Central memory CD8-positive, alpha-beta T cell (primary cell): ENCODE measurements at places on chromosomes 6 and 20.
A peak's percentile ranks its signal among the peaks of the same experiment; 100 is the strongest.

- no peak for DNase-seq
These were observed 54.1 kb downstream of the RNASET2 start for GRCh38 chr6:166902211-166902755.

GRCh38 chr20:46936415-46937156 is 41.9 kb downstream of the EYA2 start:
- no peak for DNase-seq

DNA sequence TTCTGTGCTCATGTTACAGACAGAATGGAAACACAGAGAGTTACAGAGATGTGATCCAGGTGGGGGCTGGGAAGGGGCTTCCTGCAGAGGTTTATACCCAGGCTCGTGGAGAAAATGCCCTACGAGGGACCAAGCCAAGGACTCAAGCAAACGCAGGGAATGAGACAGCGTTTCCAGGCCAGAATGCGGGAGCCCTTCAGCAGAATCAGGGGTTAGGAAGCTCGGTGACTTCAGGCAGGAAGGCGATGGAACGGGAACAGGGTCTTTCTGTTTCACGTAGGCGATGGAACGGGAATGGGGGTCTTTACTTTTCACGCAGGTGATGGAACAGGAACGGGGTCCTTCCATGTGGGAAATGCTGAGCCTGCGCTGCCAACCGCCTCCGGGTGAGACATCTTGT is 82.6 kb downstream of the THBS2 start:
- no peak for DNase-seq

GRCh38 chr20:58567437-58567836 is 52.2 kb upstream of the APCDD1L start:
- DNase-seq: no peak

DNA sequence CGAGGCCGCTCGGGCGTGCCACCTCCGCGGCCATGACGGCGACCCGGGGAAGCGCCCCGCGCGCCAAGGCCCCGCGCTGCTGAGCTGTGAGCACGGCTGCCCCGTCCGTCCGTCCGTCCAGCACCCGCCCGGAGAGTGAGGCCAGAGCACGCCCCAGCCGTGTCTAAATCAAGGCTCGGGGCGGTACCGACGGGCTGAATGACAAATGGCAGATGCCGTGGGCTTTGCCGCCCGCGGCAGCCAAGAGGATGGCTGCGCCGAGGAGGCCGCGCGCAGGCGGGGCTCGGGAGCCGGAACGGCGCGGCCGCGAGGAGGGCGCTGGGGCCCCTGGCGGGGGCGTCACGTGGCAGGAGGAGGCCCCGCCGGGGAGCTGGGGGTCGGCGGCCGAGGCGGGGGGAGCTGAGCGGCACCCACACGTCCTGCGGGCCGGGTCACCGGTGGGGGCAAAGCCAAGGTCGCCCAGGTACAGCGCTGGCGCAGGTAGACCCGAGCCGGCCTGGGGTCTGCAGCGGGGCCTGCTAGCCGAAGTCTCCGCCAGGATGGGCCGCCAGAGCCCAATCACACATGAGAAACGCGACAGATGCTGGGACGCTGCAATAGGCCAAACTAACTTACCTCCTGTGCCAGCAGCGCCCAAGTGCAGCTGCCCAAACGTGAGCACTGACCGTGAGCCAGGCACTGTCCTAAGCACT is at the start of gene PLAGL1:
PLAGL1 (minus strand) TSS at position 140 of the 692 bp plus-strand sequence. CDS start 60,123 bp downstream, outside the sequence.
- DNase-seq: no peak

DNA sequence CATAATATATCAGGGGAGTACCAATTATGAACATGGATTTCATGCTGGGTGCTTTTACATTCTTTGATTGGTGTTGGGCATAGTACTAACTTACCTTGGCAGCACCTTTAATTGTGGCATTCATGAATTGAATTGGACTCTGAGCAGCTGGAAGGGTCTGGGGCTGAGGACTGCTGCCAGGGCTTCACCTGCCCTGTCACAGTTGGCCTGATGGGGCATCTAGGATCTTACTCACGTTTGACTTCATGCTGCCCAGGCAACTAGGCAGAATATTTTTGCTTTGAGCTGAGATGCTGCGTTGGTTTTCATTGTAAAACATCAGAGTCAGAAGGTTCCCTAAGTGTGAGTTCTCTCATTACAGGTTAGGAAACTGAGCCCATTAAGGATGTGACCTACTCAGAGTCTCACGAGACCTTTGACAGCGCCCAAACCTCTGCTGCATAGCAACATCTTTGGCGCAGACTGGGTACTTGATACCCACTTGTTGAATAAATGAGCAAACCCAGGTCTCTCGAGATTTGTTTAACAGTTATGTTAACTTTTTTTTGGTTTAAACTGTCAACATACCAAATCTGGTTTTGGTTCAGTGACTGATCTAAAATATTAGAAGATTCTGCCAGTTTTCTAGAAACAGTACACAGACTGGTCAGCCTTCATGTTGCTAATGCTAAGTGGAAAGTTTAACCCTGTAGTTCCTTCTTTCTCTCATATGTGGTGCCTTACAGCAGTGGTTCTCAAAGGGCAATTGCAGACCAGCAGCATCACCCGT is 104.9 kb downstream of the TCP11 start:
- DNase-seq: no peak

- DNase-seq: peak; percentile 95
These were observed at the start of gene BRD2 for GRCh38 chr6:32968093-32968866. Gene BRD2, plus strand, starts transcription at chr6:32968594. Its CDS starts 4,305 bp downstream, at chr6:32972899.

GRCh38 chr6:129353067-129353466 is 356.9 kb downstream of the ARHGAP18 start:
- no peak for DNase-seq

DNA sequence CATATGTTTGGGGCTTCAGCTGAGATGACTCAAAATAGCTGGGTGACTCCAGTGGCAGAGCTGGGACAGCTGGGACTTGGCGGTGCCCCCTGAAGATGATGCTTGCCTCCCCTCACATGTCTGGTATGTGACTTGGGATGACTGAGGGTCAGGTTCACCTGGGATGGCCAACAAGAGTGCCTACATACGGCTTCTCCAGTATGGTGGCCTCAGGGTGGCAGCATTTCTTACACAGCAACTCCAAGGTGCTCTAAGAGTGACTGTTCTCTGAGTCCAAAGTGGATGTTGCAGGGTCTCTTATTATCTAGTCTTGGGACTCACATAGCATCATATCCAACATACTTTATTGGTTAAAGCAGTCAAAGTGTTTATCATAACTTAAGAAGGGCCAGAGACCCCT is 87.8 kb upstream of the CENPW start:
- DNase-seq: no peak

- peak; percentile 57 for DNase-seq
These were observed 173.4 kb downstream of the PLCB1 start for GRCh38 chr20:8305449-8305978.

DNA sequence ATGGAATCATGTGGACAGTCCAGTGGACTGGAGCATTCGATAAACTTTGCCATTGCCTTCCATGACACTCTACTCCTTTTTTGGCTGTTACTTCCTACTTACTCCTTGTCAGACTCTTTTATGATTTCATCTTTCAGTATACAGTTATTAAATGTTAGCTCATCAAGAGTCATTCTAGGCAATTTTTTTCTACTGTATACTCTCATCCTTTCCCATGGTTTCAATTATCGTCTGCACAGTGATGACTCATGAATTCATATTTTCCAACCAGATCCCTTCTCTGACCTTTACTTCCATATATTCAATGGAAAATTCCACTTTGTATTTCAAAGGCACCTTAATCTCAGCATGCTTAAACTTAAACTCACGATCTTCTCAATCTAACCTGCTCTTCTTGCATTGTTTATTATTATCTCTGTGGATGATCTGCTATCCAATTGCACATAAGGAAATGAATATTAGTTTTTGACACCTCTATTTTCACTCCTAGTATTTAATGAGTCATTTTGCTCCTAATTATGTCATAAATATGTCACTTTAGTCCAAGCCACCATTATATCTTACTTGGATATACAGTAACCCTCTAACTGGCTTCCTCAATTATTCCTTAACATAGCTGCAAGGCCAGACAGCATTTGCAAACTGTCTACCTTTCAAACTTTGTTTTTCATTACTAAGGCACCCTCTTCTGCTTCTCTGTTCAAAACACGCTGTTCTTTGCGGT is 427.5 kb downstream of the PHF3 start:
- no peak for DNase-seq

DNA sequence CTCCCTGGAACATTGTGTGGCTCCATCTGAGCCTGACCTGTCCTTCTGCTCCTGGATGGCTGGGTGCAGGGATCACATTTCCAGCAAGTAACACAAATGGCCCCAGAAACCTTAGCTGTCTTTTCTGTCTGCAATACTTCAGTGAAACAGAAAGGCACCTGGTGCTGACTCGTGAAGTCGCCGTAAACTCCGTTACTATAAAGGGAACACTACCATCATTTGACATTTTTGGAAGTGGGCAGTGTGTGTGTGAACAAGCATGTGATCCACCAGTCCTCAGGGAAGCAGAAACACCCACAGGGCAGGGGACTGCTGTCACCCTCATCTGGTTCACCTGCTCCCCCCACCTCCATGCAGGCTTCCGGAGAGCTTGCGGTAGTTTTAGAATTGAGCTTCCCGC is 23.9 kb downstream of the SERPINB6 start:
- DNase-seq: no peak

- DNase-seq: no peak
These were observed 58.1 kb upstream of the SNAP91 start for GRCh38 chr6:83767033-83767432.

DNA sequence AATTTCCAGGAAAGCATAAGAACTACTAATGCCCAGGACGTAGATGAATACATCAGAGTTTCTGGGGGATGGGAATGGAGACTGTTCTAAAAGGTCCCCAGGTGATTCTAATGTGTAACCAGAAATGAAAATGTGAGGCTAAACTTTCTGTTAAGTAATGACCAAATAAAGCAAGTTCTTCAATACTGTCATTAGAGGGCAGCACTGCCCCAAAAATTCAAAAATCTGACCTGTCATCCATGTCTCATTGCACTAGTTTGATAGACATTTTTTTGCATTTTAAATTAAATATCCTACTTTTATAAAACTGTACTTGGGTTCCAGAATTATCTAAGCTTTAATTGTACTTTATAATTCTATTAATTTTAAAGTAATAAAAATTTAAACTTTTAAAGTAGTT is 94.9 kb downstream of the RFX6 start:
- DNase-seq: no peak

DNA sequence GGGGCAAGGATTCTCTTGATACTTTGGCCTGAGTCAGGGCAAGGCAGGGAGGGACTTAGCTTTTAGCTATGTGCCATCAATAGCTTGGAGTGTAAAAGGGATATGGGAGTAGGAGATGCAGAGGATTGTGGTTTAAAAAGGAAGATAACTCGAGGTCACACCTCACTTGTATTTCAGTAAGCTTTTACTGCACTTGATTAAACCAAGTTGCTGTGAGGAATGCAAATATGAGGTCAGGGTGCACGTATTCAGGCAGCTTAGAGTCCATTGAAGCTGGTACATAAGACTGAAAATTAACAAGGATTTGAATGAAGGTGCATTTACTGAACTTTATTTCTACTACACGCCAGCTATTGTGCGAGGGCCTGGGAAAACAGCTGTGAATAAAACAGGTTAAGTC is 32.1 kb downstream of the DSTN start:
- DNase-seq: no peak

- no peak for DNase-seq
These were observed 46.7 kb downstream of the CEBPB start for GRCh38 chr20:50237349-50237748.

- DNase-seq: no peak
These were observed at the start of gene NFATC2 for GRCh38 chr20:51542571-51543421. Gene NFATC2, minus strand, starts transcription at chr20:51542719. Its CDS starts 220 bp downstream, at chr20:51542499.

DNA sequence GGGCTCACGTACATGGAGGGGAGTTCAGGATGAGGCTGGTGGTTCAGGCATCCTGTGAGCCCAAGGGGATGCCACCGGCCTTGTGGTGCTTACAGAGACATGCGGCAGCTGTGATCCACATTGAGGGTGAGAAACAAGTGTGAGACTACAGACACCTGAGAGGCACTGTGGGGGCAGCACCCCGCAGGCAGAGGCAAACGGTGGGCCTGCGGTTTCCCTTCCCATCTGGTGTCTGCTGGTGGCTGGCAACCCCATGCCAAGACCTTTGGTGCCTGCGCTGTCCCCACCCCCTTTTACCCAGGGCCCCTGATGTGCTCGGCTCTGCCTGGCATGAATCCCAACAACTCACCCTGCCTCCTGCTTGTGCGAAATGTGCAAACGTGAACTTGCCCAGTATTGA is 42.0 kb downstream of the ERMARD start:
- no peak for DNase-seq

DNA sequence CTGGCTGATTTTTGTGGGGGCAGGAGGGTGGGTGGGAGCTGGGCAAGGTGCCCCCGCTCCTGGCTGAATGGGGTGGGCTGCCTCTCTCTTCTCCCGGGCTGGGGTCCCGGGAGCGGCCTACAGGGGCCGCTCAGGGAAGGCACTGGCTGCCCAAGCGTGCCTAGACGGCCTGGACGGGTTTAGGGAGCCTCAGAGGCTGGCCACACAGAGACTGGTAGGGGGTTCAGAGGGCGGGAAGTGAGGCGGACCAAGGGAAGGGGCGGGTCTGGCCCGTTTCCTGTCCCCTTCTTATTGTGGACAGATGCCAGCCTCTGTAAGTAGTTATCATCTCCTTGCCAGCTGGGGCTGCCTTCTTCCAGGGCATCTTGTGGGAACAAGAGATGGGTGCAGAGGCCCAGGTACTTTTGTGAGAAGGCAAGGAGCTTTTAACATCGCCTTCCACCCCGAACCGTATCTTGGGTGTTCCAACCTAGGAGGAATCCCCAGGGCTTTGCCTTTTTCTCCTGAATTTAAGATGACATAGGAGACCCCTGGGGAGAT is 437 bp downstream of the CD40 start:
- no peak for DNase-seq

DNA sequence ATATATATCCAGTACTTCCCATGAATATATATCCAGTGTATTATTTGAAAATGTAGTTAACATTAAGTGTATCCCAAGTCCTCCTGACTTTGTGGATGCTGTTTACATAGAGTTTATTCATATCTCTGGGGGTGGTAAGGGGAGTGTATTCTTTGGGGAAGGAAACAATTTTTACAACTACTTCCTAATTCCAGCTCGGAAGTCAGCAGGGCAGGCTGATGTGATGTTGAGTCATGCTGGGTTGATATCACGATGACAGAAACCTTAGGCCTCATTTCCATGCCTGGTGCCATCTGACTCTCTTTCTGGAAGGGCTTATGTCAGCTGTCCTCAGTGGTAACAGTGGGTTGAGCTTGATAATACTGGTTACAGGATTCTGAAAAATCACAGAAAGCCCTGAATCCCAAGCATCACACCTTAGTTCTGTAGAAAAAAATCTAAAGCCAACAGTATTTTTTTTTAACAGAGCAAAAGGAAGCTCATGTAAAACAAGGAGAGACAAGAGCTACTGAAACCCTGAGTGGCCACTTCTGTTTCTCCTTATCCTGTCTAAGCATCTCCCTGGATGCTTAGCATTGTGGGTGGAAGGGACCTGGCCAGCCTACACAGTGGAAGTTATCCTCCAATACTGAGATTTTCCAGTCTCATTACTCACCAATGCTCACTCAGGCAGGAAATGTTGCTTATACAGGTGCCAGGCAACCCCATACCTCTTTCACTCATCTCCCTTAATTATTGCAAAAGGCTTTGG is 75.2 kb upstream of the IYD start:
- no peak for DNase-seq

DNA sequence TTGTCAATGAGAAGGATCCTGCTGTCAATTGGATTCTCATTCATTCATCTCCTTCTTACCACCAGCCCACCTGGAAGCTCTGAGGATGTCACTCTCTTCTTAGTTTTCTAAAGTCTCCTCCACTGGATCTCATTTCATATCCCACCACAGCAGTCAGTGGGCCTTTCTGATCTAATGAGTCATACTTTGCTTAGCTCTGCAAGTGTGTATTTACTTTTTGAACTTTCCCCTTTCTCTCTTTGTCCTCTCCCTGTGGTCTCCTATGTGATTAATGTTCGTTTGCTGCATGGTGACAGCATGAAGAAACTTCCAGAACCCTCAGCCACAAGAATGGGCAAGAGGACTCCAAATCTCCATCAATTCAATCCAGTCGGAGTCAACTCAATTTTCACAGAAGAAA is 63.6 kb upstream of the SYNDIG1 start:
- no peak for DNase-seq
